ENCODE measurements at places on chromosomes 2 and 18.

- DNase-seq, result no peak
These were observed 36.8 kb downstream of the DPP4 start for GRCh38 chr2:162037028-162037795.

DNA sequence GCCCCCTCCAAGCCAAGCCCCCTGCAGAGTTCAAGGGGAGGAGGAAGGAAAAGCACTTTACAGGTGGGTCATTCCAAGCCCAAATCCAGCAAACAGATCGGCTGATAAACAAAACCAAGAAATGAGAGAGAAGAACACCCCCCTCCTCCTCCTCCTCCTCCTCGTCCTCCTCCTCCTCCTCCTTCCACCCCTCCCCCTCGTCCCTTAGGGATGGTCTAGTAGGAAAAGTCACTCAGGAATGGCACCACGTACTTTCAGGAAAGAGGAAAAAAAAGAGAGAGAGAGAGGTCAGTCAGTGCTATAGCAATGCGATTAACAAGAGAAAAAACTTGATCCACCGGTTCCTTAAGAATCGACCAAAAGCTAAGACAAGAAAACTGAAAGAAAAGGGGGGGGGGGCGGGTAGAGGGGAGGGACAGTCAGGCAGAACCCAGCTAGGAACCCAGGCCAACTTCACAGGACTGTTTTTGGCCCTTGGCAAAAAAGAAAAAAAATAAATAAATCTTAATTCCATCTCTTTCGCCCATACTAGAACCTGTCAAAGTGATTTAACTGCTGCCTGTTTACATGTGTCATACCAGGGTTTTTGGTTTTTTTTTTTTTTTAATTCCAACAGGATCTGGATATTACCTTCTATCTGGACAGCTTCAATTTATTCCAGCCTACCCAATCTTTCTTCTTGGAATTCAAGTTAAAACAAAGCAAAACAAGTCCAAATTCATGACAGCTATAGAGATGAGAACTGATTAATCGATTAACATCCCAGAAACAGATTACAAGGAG is 906 bp downstream of the IKZF2 start:
- no peak for DNase-seq

DNA sequence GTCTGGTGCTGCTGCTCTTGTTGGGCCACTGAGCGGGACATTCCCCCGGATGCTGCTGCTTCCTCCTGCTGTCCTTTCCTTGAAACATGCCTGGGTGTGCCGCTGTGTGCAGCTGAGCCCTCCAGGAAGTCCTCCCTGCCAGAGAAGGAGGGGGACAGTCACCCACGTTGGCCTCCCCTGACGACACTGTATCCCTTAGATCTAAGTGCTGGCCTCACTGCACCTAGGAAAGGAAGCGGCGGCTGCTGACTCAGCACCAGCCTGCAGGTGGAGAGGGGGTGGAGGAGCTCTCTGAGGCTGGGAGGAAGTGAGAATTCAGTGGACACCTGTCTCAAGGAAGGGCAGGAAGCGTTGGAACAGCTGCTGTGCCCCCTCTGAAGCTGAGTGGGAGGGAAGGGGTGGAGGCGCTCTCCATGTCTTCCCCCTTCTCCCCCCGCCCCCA is 239.8 kb downstream of the HAUS1 start:
- no peak for DNase-seq

GRCh38 chr2:102473631-102474030 is 605 bp downstream of the SLC9A4 start:
- no peak for DNase-seq

- DNase-seq, result no peak
These were observed 141.8 kb upstream of the MYT1L start for GRCh38 chr2:2472881-2473280.

DNA sequence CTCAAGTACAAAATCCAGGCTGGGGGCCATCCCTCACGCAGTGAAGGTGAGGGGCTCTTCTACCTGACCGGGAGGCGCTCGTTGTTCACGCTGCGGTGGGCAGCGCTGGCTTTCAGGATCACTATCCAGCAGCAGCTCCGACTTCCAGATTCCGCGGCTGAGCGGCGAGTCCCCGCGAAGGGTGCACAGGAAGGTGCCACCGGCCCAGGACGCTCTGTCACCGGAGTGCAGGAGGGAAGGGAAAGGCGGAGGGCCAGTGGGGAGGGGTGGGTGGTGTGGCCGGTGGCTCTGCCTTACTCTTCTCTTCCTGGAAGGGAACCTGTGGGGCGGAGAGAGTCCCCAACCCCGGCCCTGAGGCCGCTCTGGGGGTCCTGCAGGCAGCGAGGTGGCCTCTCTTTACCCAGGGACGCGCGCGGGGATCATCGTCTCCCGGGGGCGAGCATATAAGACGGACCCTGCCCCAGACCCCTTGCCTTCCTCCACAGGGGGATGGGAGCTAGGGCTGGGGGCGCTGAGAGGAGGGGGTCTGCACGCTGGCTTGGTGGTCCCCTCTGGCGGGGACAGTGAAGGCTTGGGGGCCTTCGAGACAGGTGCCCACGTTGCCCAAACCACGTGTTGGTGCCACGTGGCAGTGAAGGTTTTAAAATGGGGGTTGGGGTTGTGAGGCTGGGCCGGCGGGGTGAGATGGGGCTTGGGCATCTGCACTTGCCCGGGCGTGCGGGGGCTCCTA is 26.9 kb upstream of the HS6ST1 start:
- no peak for DNase-seq

GRCh38 chr2:239337122-239337876 is 63.5 kb downstream of the HDAC4 start:
- no peak for DNase-seq

- DNase-seq, result no peak
These were observed 28.4 kb upstream of the GTF2A1L start for GRCh38 chr2:48589170-48589767.

- DNase-seq, result no peak
These were observed 141.6 kb upstream of the CYP26B1 start for GRCh38 chr2:72289283-72289682.

- DNase-seq, result no peak
These were observed 53.0 kb downstream of the EPHA4 start for GRCh38 chr2:221518935-221519625.

- no peak for DNase-seq
These were observed 190.1 kb downstream of the HAUS1 start for GRCh38 chr18:46294318-46294717.

DNA sequence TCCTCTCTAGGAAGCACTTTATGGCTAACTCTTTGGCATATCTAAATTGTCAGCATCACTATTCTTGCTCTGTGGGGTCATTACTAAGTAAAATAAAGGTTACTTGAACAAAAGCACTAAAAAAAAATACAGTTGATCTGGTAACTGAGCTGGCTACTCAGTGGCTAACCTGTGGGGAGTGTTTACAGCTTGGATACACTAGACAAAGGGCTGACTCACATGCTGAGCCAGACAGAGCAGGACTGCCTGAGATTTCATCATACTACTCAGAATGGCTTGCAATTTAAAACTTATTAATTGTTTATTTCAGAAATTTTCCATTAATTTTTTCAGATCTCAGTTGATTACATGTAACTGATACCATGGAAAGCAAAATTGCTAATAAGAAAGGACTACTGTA is 1690.4 kb upstream of the SLC39A10 start:
- no peak for DNase-seq

DNA sequence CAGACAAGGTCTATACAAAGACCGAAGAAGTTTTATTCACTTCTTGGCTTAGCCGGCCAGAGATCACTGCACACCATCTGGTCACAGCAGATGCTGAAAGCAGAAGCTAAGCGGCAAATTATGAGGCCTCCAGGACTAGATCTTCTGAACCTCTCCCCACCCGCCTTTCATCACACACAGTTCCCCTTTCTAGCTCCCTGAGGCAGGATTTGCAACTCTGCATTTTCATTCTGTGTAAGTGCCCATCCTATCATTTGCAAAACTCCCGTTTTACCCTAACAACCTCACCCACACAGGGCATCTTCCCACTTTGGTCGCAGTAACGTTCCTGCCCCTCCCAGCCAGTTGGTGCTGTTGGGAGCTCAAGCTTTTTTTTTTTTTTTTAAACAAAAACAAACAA is 3.1 kb upstream of the MOB1A start:
- DNase-seq, result no peak

GRCh38 chr2:39497082-39497801 is 60.2 kb upstream of the MAP4K3 start:
- DNase-seq, result no peak

DNA sequence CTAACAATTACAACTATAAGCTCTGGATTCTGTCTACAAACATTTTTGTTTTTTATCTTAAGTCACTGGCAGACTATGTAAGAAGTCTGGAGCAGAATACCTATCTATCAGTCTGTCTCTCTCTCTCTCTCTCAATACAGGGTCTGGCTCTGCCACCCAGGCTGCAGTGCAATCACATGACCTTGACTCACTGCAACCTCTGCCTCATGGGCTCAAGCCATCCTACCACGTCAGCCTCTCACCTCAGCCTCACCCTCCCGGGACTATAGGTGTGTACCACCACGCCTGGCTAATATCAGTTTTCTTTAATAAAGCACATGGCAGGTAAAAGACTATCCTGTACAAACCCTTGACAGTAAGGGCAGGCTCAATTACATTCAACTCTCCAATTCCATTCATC is 96.9 kb downstream of the OSBPL1A start:
- no peak for DNase-seq

- DNase-seq, result no peak
These were observed 51.3 kb downstream of the DLGAP1 start for GRCh38 chr18:4403836-4404235.

- DNase-seq, result no peak
These were observed 270.1 kb downstream of the C1D start for GRCh38 chr2:67792681-67793091.

DNA sequence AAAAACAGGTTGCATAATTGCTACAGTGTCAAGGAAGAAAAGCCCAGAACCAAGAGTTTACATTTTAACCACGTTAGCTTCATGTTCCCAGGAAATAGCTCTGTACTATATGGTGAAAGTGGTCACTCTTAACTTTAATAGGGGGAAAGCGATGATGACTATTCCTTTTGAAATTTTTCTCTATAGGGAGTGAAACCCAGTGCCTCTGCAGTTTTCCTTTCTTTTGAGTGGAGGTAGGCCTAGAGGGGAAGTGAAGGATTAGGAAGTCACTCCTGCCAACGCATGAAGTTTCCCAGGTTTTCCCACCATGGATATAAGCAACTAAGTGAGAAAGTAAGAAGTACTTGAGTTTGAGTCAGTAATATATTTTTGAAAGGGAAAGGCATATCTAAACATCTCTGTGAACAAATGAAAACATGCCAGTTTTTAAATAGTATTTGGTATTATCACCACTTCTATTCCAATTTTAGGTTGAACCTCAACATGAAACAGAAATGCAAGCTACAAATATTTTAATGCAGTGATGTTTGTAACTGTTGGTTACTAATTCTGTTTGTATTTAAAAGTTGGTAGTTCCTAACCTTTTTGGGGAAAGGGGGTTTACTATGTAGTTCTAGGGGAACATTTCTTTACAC is 91.9 kb downstream of the VRK2 start:
- DNase-seq, result no peak

- no peak for DNase-seq
These were observed 22.5 kb downstream of the THOC1 start for GRCh38 chr18:245282-245847.

DNA sequence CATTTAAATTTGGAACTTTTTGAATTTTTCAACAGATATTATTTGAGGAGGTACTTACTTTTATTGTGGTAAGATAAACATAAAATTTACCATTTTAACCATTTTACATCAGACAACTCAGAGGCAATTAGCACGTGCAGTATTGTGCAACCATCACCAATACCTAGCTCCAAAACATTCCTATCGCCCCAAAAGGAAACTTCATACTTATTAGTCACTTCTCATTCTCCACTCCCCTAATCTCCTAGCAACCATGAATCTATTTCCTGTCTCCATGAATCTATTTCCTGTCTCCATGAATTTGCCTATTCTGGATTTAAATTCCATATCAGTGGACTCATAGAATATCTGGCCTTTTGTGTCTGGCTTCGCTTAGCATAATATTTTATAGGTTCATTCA is 69.9 kb upstream of the FAM136A start:
- no peak for DNase-seq

DNA sequence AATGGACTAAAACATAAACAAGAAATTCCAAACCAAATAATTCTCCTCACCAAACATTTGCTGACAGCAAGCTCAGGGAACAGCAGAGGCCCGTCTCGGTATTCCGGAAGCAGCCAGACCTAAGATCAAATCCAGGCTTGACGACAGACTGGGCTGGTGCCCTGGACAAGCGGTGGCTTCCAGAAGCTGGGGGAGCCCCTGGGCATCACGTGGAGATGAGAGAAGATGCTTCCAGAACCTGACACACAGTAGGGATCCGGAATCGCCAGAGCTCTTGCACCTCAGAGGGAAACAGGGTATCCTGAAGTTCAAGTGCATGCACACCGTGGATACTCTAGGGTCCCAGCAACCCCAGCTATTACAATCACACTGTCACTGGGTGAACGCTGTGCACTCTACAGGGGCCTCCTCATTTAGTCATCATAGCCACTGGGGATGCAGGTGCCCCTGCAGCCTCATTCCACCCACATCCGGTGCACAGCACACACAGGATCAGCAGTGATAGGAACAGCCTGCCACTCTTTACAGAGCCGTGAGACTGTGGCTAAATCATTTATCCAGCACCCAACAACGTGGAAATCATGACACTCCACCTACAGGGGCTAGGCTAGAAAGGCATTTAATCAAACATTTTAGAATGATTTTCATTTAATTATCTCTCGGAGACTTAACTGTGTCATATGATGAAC is 102.6 kb downstream of the HDAC4 start:
- no peak for DNase-seq
